Activated T-cell treated with anti-CD3 and anti-CD28 coated beads for 1 hour (primary cell): ENCODE measurements at places on chromosomes 1 and 21.

GRCh38 chr21:34915364-34915841 is 133.7 kb downstream of the RUNX1 start:
- DNase-seq: no peak

DNA sequence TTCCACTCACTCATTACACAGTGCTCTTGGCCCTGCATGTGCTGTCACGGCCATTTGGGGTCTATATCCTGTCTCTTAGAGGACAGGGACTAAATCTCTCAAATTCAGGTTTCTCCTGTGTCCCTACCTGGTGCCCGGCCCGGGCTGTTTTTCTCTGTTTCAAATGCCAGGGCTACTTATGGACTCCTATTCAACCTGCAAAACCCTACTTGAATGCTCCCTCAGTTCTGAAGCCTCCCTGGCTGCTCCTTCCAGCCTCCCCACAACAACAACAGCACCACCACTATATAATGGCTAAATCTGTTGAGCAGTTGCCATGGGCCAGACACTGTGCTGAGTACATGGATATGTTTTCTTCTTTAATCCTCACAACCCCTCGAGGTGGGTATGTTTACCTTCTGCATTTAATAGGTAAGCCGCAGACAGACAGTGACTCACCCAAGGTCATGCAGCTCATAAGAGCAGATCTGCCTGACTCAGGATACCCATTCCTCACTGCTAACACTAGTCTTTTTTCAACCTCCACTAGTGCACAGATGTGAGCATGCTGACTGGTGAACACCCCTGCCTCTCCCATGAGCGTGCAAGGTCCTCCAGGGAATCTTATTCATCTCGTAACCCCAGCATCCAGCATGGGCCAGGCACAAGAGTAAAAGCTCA is 29.9 kb downstream of the DHRS3 start:
- no peak for DNase-seq

- no peak for DNase-seq
Measured at GRCh38 chr1:195251900-195252299, 1356.3 kb downstream of the KCNT2 start.

DNA sequence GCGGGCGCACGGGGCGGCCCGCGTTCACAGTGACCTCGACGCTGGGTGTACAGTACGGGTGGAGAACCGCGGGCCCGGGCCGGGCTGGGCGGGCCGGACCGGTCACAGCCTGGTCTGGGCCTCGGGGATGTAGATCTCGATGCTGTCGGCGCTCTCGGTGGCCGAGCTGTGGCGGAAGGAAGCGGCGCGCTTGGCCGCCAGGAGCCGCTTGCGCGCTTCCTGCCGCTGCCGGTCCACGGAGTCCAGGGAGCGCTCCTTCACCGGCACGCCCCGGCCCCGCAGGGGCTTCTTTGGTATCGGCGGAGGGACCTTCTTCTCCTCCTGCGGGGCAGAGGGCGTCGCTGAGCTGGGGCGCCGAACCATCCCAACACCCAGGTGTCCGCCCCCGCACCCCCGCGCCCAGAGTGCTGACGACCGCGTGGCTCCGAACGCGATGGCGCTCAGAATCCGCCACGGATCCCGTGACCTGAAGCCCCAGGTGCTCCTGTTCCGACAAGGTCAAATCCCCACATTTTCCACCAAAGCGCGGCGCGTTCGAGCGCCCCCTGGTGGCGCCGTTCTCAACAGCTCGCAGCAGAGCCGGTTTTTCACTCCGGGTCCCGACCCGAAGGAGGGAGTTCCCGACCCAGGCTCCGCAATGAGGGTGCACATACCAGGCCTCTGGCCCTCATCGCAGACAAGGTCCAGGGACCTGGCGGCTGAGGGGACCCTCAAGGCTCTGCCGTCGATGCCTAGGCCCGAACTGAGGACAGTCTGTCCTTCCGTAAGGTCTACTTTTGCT is 6.6 kb upstream of the SMIM12 start:
- DNase-seq: peak; percentile 95

- DNase-seq: no peak
Measured at GRCh38 chr1:165431079-165431478, 13.8 kb downstream of the RXRG start.

GRCh38 chr1:244173240-244173639 is 122.2 kb downstream of the ZBTB18 start:
- DNase-seq: no peak
